CMK (cell line): ENCODE measurements at places on chromosomes 7 and 10.

- DNase-seq, result no peak
These were observed 122.7 kb downstream of the ARID5B start for GRCh38 chr10:62024026-62024701.

DNA sequence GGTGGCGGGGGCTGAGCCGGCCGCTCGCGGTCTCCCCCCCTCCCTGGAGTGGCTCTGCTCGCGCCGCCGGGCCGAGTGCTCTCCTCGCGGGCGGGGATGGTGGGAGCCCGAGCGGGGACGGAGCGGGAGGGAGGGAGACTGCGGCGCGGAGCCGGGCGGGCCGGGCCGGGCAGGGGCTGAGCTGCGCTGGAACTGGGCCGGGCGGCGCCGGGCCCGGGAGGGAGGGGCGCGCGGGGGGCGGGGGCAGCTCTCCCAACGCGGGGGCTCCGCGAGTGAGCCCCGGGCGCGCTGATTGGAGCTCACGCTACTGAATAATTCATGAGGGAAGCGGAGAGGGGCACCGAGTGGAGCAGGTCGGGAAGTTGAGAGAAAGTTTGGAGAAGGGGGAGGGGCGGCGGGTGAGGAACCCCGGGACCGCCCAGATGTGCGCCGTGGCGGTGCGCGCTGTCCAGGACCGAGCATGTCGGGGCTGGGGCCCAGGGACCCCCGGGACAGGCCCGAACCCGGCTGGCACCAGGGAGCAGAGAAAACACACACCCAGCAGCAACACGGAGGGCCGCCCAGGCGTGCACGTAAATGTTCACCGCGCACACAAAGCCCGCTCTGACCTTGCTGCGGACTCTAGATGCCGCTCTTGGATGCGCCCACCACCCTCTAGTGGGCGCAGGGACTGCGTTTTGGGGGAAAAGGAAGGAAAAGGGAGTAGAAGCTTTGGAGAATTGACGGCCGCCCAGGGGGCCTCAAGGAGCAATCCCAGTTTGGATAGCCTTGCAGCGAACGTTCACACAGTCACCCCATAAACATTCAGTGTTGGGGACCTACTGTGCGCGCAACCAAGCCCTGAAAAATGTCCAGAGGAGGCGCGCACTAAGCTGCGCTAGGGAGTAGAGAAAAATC is at the start of gene EPHB4:
TSS of gene EPHB4 (minus strand) at position 194 of the 897 bp plus-strand sequence. CDS start 493 bp downstream, outside the sequence.
- DNase-seq, result peak; percentile 76

DNA sequence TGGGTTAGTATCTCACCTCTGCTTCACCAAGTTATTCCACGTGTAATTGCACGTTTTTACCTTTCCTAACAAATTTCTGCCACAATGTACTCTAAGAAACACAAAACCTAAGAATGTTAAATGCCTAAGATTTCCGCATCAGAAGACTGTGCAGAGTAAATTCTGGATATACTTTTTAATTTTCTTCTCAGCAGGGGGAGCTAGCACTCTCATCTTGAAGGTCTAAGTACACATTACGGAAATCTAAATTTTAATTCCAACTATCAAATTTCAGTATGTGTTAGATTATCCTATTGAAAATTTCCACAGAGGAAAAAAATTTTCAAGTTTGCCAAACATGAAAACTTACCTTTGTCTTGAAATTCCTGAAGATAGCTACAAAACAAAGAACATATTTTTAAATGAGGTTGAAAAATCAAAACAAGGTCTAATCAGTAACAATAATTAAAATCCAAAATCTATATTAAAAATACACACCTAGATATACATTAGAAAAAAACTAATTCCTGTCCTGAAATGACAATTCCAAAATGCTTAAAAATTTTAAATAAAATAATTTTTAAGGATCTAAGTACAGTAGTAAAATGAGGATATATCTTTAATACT is 10.5 kb downstream of the SKAP2 start:
- no peak for DNase-seq

DNA sequence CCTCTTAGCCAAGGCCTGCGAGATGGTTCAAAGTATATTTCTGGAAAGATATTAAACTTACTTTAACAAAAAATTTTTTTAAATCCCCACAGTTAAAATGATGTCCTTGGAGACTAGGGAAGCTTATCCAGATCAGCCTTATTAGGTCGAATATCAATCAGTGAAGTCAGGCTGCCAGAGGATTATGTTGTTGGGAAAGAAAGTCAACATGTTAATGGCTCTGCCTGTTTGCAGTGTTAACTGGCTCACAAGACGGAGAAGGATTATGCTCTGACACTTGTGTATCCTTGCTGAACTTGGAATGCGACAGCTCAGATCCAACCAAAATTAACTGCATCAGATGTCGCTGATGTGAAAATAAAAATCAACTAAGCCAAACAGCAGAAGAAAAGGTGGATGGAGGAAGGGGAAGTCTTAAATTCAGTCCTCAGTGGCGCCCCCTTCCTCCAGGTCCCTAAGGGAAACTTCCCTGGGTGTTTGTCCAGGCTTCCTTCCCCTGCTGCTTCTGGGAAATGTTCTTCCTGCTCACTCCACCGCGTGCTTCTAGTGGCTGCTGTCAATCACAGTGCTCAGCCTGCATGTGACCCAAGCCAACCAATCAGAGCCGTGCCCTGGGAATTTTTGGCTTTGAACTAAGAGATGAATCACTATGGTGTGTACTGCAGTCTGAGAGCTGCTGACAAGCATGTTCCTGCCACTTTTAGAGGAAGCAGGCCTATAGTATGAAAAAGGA is 690.4 kb upstream of the NRP1 start:
- no peak for DNase-seq

- DNase-seq, result no peak
These were observed 106.8 kb downstream of the APBB1IP start for GRCh38 chr10:26544932-26545331.

GRCh38 chr10:132064082-132064755 is 1.5 kb upstream of the JAKMIP3 start:
- DNase-seq, result no peak

GRCh38 chr7:12941512-12941911 is 254.1 kb downstream of the ARL4A start:
- no peak for DNase-seq

DNA sequence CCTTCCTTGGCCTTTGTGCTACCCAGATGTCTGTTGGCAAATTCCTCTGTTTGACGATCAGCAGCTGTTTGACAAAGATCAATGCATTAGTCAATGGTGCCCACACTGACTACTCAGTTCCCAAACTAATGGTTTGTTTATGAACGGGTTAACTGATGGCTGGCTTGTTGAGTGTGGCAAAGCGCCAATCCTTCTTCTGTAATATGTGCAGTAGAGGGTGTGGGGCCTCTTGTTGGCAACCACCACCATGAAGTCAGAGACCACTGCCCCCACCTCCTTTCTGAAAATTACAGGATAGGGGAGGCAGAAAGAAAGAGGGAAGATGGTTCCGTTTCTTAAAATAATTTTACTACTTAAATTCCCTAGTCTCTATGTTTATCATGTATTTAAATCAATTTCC is 2.6 kb upstream of the PLCE1 start:
- no peak for DNase-seq

GRCh38 chr10:124217906-124218804 is 124.8 kb upstream of the CHST15 start:
- no peak for DNase-seq

DNA sequence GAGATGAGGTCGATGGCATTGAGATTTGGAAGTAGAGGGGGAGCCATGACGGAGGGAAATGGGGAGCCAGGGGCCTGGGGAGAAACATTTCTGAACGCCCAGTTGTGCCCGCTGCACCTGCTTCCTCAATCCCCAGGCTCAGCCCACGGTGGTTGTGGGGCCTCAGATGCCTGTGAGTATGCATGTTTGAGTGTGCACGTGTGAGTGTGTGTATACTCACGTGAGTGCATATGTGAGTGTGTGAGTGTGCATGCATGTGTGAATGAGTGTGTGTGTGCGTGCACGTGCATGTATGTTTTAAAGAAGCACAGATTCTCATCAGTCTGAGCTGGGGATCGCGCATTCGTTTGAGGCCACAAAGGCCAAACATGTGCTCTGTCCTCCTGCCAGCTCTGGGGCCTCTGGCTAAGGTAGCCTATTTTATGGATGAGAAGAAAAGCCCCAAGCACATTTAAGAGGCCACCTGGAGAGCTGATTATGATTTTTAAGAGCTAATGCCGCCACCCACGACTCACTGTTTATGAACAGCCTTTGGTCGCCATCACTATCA is 154.8 kb downstream of the ARHGAP12 start:
- DNase-seq, result no peak
